ENCODE measurements at places on chromosomes 1 and 21. TPM values are rescaled to one million over a fixed set of nuclear protein-coding genes. Genes with fewer than 3 reads are reported as not detected.

Gene BATF3
- total RNA-seq, result not detected

Gene TRIM67
- total RNA-seq, result not detected

Gene LCE1A
- not detected for total RNA-seq

Gene NBPF4
- total RNA-seq, result not detected

- no peak overlapping the region for H3K27ac ChIP-seq
- no peaks in the 10 kb centered on the region for H3K36me3 ChIP-seq
- H3K4me3 ChIP-seq, result no peak overlapping the region
- no peaks in the 10 kb centered on the region for H3K27me3 ChIP-seq
- peaks cover 42% of the 10 kb centered on the region for H3K4me1 ChIP-seq
Observed at GRCh38 chr1:14777516-14778506, 179.3 kb downstream of the KAZN start.

DNA sequence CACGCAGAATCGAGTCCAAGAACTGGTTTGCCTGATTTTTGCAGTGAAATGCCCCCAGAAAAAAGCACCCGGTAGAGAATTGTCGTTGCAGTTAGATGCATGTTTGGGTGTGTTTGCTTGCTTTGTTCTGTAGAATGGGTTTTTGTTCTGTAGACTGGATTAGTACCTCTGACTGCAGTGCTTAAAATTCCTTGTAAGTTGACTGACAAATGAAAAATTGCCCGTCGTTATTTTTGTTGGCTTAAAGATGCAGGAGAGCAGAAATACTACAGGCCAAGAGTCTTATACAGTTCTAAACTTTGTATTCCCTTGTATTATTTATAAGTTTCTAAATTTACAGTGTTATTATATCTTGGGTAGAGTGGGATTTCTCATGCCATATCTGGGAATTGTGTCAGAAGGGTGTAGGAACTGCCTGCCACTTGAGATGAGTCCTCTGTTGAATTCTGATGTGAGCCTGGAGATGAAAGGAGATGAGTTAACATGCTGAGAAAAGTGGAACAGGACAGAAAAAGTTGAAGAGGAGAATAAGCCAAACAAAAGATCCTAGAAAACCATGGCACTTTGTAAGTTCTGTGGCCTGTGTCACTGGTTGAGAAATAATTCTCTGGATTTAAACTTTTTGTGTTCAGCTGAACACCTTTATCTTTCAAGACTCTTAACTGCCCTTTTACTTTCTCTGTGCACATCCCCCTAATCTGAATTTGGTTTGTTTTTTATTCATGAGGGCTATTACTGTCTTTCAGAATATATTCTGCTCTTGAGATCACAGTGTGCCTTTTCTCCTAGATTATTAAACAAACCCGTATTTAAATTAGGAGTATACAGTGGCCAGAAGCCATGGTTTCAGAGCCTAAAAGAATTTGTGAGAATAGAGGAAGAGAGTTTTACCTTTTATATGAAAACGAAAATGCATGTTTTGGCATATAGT lies 1.4 kb downstream of the DESI2 start:
- peak; percentile 25 for DNase-seq
- peak overlapping the region; percentile 98 for H3K4me3 ChIP-seq
- H3K27ac ChIP-seq, result peak overlapping the region; percentile 86
- H3K27me3 ChIP-seq, result no peaks in the 10 kb centered on the region
- peaks cover 35% of the 10 kb centered on the region for H3K4me1 ChIP-seq

DNA sequence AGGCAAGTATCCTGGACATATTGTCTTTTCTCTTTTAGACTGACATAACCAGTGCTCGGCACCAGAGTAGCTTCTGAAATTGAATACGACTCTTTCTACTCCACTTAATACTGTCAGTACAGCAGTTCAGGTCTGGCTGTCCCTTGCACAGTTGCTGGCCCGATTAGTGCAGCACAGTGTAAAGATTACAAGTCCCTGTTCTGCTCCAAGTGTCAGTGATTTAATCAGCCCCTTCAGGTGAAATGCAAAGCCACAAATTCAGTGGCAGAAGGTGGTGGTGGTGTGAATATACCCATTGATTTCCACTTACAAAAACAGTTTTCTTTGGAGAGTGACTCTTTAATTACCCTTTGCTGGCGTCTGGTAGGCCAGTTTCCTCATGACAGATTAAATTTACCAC lies 545.4 kb downstream of the ADGRL2 start:
- peak; percentile 3 for DNase-seq
- no peaks in the 10 kb centered on the region for H3K27me3 ChIP-seq
- no peaks in the 10 kb centered on the region for H3K36me3 ChIP-seq
- H3K4me3 ChIP-seq, result no peak overlapping the region

GRCh38 chr1:162835157-162835899 lies 25.6 kb downstream of the CCDC190 start:
- H3K27me3 ChIP-seq, result no peaks in the 10 kb centered on the region
- H3K27ac ChIP-seq, result no peak overlapping the region
- DNase-seq, result no peak
- H3K36me3 ChIP-seq, result no peaks in the 10 kb centered on the region
- H3K4me3 ChIP-seq, result no peak overlapping the region
- H3K4me1 ChIP-seq, result peaks cover 11% of the 10 kb centered on the region

- no peaks in the 10 kb centered on the region for H3K27me3 ChIP-seq
- no peak overlapping the region for H3K27ac ChIP-seq
- no peak for DNase-seq
Observed at GRCh38 chr1:214354440-214355148, 73.6 kb downstream of the SMYD2 start.

- no peaks in the 10 kb centered on the region for H3K36me3 ChIP-seq
- H3K4me3 ChIP-seq, result no peak overlapping the region
- no peaks in the 10 kb centered on the region for H3K27me3 ChIP-seq
- no peaks in the 10 kb centered on the region for H3K4me1 ChIP-seq
- no peak for DNase-seq
Observed at GRCh38 chr1:169538998-169539871, 47.0 kb downstream of the F5 start.

- peak overlapping the region; percentile 60 for H3K27ac ChIP-seq
- H3K4me3 ChIP-seq, result peak overlapping the region; percentile 99
- no peaks in the 10 kb centered on the region for H3K27me3 ChIP-seq
- peak; percentile 71 for DNase-seq
- peaks cover 11% of the 10 kb centered on the region for H3K4me1 ChIP-seq
Observed at GRCh38 chr21:17513214-17514123, 626 bp downstream of the CXADR start.

DNA sequence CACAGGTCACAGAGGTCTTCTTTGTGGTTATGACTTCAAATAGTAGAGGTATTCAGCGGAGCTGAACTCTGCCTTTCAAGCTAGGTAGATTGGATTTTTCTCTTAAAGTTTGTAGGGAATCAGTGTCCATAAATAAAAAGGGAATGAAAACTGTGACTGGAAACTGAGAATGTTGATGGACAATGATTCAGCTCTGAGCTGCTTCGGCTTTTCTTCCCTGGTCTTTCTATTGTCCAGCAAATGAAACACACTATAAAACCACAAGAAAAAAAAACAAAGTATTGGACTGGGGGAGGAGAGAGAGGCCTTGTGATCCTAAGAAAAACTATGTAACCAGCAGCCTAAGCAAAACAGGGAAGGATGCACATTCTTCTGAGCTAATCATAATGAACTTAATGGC lies 11.1 kb downstream of the TNNI3K start:
- peaks cover 29% of the 10 kb centered on the region for H3K4me1 ChIP-seq
- H3K4me3 ChIP-seq, result no peak overlapping the region
- H3K36me3 ChIP-seq, result no peaks in the 10 kb centered on the region
- no peak for DNase-seq

GRCh38 chr1:147497826-147498225 lies 43.5 kb upstream of the BCL9 start:
- no peak for DNase-seq
- H3K4me3 ChIP-seq, result no peak overlapping the region
- no peak overlapping the region for H3K27ac ChIP-seq

DNA sequence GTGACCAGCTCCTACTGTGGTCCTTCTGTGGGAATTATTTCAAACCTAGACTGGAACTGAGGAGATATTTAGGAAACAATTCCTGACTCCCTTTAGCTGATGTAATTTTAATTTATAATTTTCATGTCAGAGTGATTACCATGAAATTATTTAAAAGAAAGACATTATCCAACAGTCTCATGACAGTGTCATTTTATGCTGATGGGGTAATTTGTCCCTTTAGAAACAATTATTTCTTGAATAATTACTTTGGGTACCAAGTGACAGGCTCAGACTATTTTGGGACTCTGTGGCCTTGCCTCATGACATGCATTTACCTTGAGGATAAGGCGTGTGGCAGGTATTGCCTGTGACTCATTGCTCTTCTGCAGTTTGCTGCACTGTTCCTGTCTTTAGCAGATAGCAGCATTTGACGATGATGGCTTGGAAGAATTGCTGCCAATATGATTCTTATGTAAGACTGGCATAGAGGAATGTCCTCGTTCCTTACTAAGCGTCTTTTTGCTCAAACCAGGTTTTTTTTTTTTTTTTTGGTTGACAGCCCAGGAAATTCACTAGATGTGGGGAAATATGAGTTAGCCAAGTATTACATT lies 206.0 kb upstream of the HMCN1 start:
- no peaks in the 10 kb centered on the region for H3K36me3 ChIP-seq
- H3K27ac ChIP-seq, result no peak overlapping the region
- H3K4me3 ChIP-seq, result no peak overlapping the region
- H3K27me3 ChIP-seq, result peaks cover 17% of the 10 kb centered on the region
- no peak for DNase-seq

GRCh38 chr1:66383611-66384010 lies 150.3 kb upstream of the SGIP1 start:
- H3K4me3 ChIP-seq, result no peak overlapping the region
- no peak for DNase-seq
- H3K27me3 ChIP-seq, result no peaks in the 10 kb centered on the region
- no peaks in the 10 kb centered on the region for H3K36me3 ChIP-seq

DNA sequence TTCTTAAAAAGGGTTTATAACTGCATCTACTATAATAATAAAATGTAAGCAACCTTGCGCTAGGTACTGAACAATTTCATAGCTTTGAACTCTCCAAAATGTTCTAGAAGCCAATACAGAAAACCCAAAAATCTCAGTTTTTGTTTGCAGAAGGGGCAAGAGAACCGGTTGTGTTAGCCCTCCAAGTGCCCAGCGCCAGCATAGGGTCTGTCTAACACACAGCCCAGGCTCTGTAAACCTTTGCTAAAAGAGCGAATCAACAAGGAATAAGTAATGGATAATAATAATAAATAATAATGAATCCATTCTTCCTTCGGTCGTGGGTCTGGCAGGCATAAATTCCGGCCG lies 333 bp upstream of the CHAF1B start:
- no peak for DNase-seq
- H3K27ac ChIP-seq, result no peak overlapping the region
- H3K4me1 ChIP-seq, result no peaks in the 10 kb centered on the region
- no peaks in the 10 kb centered on the region for H3K36me3 ChIP-seq

GRCh38 chr1:172283766-172284165 lies 136.7 kb upstream of the C1orf105 start:
- no peaks in the 10 kb centered on the region for H3K36me3 ChIP-seq
- no peaks in the 10 kb centered on the region for H3K27me3 ChIP-seq
- no peak overlapping the region for H3K27ac ChIP-seq
- H3K4me1 ChIP-seq, result peaks cover 1% of the 10 kb centered on the region

- no peaks in the 10 kb centered on the region for H3K4me1 ChIP-seq
- H3K27me3 ChIP-seq, result no peaks in the 10 kb centered on the region
- no peak for DNase-seq
Observed at GRCh38 chr1:40905061-40905460, 42.9 kb upstream of the CITED4 start.

DNA sequence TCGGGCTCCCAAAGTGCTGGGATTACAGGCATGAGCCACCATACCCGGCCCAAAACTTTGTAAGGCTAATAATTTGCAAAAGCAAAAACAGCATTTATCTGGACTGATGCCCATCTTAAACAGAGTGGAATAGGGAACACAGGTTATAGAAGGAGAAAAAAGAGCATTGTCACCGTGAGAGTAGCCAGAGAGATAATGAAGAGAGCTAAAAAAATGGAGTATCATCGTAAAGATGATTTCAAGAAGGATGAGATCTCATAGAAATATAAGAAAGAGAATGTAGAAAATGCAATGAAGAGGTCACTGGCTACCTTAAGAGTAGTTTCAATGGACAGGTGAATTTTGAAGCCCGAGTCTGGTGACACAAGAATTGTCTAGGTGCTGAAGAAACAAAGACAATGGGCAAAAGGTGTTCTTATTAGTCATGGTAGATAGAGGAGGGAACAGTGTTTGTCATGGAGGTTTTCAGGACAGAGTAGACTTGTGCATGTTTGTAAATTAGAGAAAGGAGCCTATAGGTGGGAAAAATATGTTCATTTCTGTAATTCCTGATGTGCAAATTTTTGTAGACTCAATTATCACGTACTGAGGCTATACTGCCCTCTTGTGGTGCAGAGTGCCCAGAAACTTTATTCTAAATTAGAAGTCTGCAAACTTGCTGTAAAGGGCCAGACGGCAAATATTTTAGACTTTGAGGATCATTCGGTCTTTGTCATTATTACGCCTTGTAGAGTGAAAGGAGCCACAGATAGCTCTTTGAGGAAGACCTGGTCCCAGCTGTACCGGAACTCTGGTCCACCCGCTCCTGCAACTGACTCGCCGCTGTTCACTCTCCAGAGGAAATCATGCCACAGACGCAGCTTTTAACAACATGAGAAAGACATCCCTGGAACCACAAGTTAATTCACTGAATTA lies 8.1 kb upstream of the TMEM183A start:
- H3K27ac ChIP-seq, result no peak overlapping the region
- H3K4me1 ChIP-seq, result no peaks in the 10 kb centered on the region
- H3K27me3 ChIP-seq, result peaks cover 11% of the 10 kb centered on the region
- H3K4me3 ChIP-seq, result no peak overlapping the region

DNA sequence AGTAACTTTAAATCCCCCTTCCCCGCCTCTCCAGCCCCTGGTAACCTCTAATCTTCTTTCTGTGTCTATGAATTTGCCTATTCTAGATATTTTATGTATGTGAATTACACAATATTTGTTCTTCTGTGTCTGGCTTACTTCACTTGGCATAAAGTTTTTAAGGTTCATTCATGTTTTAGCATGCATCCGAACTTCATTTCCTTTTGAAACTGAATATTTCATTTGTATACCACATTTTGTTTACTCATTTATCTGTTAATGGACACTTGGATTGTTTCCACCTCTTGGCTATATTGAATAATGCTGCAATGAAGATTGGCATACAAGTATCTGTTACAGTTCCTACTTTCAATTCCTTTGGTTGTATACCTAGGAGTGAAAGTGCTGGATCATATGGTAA lies 205.3 kb downstream of the TM2D1 start:
- no peaks in the 10 kb centered on the region for H3K27me3 ChIP-seq
- DNase-seq, result no peak
- H3K4me1 ChIP-seq, result no peaks in the 10 kb centered on the region
- no peaks in the 10 kb centered on the region for H3K36me3 ChIP-seq
- no peak overlapping the region for H3K27ac ChIP-seq

DNA sequence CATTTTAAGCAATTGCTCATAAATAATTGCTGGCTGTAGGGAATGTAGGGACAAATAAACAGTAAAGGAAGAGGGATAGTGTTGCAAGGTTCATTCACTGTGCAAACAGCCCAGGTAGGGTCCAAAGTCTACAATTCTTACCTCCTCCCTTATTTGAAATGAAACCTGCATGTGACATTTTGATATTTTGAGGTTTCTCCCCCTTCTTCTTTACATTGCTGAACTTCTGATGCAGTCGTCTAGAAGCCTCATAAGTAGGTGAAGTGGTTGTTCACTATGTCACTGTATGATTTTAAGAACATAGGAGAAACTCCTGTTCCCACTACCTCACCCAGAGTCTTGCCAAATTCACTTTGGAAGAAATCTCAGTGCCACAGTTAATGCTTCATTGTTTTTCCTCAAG lies 16.1 kb downstream of the F5 start:
- H3K4me1 ChIP-seq, result no peaks in the 10 kb centered on the region
- H3K4me3 ChIP-seq, result no peak overlapping the region
- H3K27me3 ChIP-seq, result peaks cover 8% of the 10 kb centered on the region

Data from neural progenitor cell (in vitro differentiated cells).